ENCODE measurements at places on chromosomes 6 and 20. TPM values are rescaled to one million over a fixed set of nuclear protein-coding genes. Genes with fewer than 3 reads are reported as not detected.

BPIFB4 gene
- total RNA-seq = not detected

TAPBP gene
- 248 TPM for total RNA-seq

- DNase-seq = no peak
These were observed 114.5 kb downstream of the SLC16A10 start for GRCh38 chr6:111201764-111202163.

DNA sequence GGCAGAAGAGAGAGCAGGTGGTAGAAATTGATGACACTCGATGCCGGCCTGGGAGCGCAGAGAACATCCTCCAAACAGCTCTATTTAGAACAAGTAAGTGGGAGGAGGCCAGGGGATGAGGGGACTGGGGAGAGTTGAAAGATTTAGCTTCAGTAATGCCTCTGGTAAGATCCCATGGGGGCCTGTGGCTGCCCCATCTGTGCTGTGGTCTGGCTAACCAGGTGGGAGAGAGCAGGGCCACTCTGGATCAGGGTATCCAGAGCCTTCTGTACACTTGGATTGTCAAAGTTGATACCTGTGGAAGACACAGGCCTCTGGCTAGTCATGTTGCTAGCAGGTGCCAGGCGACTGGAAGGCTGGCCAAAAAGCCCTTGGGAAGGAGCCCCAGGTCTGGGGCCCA, 27.6 kb downstream of the NCOA5 start:
- no peak for DNase-seq

DNA sequence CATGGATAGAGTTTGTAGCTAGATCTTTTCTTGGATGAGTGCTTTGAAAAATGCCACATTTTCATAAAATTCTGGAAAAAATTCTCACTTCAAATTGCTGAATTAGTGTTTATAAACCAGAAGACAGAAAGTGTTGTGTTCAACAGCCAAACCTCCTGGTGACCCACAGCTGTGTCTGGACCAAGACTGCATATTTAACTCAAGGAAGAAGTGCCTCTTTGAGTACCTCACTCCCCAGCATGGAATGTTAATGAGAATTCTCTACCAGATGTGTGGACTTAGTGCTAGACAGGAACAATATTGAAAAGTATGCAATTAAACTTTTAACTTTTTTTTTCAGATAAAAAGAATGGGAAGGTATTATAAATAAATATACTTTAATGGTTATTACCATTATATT, 609.3 kb downstream of the COL12A1 start:
- no peak for DNase-seq

DNA sequence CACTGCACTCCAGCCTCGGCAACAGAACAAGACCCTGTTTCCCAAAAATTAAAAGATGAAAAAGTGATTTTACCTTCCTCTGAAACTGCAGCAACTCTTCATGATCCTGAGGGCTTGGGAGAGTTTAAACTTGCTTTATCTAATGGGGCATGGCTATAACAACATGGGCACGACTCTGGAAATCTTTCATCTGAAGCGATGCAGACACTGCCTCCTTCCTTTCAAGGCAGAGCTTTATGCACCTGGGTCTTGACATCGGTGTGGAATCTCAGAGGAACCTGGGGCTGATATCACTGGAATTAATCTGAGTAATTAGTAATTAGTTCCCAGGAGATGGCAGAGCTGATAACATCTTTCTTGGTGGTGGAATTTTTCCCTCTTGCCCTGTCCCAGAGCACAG, 52.1 kb downstream of the EDN3 start:
- no peak for DNase-seq

- DNase-seq = no peak
These were observed 358.9 kb downstream of the CENPW start for GRCh38 chr6:126698732-126699240.

DNA sequence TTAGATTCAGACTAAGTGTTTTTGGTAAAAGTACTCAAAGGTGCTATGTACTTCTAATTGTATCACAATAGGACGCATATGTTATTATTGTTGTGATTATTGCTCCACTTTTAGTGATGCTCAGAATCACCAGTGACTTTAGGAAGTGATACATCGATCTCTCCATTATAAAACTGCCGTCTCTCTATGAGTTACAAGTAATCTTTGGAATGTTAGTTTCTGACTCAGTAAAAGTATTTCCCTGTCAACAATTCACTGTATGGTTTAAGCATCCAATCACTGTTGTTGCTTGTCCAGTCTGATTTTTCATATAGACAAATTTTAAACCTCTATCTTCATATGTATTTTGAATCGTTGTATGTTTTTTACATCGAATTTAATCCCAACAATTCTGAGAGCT, 9.4 kb downstream of the DCBLD1 start:
- DNase-seq = no peak
